ENCODE measurements at places on chromosomes 5 and 9.

DNA sequence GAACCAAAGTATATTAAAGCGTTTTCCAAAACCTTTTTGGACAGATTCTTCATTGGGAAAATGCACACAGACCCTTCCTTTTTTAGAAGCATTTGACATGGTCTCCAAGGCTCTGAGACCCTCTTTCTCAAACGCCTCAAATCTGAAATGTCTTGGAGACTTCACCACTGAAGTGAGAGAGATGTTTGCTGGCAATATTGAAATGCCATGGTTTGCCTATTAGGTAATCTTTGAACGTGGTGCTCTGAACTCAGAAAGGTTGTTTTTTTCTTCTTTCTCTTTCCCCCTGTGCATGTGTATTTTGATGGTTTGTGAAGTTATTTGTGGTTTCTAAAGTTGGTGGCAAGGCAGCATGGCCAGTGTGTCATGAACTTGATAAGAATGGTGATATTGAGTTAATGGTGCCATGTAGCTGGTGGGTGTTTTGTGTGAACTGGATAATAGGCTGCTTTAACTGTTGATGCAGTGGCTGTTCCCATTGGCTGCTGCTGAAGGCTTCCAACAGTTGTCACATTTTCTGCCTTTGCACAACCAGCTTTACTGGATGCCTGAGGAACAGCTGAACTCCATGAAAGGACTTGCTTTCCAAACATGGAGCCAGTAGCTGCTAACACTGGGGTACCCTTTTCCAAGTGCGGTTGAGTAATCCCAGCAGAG lies 1.7 kb downstream of the PALM2AKAP2 start:
- no peak for DNase-seq

GRCh38 chr9:128657344-128657704 lies 677 bp upstream of the DYNC2I2 start:
- DNase-seq: no peak

DNA sequence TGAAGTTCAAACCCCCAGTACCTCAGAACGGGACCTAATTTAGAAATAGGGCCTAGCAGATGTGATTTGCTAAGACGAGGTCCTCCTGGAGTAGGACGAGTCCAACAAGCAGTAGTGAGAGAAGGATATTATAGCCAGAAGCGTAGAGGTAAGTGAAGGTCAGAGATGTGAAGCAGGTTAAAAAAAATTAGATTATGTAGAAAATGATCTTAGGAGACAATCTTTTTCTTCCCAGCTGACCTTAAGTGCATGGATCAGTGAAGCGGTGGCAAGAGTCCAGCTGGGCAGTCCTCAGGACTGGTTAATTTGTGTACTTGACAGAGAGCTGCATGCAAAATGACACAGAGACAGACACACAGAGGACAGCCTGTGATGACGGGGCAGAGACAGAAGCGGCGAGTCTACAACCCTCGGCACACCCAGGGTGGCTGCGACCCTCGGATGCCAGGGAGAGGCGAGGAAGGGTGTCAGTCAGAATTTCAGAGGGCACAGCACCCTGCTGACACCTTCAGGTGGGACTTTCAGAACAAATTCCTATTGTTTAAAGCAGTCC lies 131.4 kb upstream of the IRX4 start:
- DNase-seq: no peak

DNA sequence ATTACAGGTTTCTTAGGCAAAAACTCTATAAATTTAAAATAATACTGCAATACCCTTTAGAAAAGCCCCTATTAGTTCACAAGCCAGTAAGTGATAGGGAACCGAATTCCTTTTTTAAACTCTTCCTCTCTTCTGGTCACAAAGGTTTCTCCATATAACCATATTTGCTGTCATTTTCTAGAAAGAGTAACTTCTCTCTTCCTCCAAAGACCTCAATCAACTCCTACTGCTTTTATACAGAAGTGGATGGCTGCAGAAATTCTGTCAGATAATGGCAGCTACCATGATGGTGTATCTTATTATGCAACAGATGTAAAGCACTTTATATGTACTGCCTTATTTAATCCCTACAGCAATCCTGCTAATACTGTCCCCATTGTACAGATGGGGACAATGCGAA lies 6.2 kb downstream of the TUT7 start:
- no peak for DNase-seq

- no peak for DNase-seq
Measured at GRCh38 chr5:114249823-114250222, 112.0 kb upstream of the KCNN2 start.

- DNase-seq: peak; percentile 69
Measured at GRCh38 chr5:172733131-172733973, 37.6 kb downstream of the DUSP1 start.

DNA sequence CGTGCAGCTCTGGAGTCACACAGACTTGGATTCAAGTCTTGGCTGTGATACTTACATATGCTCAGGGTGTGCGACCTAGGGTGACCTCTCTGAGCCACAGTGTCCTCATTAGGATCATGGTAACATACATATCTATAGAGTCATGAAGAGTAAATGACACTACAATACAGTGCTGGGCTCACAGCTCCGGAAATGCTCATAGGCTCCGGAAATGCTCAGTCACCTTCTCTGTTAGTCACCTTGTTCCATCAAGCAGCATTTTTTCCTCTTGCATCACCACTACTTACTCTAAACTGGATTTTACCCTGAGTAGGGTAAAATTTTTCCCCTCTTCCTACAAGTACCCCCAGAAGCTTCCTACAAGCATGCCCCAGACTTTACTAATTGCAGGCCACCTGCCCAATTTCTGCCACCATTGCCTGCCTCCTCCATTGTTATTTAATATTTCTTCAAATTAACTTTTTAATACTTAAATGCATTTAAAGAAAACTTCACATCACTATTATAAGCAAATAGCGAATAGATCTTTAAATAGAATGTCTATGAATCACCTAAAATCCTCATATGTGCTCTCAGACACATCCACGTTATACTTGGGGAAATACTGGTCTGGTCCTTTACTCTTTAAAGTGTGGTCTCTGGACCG lies 147.6 kb upstream of the SPRY4 start:
- no peak for DNase-seq

DNA sequence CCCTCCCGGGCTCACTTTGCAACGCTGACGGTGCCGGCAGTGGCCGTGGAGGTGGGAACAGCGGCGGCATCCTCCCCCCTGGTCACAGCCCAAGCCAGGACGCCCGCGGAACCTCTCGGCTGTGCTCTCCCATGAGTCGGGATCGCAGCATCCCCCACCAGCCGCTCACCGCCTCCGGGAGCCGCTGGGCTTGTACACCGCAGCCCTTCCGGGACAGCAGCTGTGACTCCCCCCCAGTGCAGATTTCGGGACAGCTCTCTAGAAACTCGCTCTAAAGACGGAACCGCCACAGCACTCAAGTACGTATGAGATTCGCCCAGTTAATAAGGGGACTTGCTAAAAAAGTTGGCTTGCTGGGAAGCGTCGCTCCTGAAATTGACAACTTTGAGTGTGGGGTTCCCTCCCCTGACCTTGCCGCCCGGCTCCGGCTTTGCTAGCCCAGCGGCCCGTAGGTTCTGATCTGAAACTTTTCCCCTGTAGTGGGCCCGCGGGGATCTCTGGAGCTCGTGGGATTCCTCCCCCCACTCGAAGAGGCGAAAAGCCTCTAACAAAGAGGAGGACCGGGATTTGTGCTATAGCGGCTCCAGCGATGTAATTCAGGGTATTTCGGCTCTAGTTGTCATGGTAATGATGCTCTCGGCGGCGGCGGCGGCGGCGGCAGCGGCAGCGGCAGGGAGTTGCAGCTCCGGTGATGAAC lies 572 bp downstream of the NR4A3 start:
- peak; percentile 37 for DNase-seq

DNA sequence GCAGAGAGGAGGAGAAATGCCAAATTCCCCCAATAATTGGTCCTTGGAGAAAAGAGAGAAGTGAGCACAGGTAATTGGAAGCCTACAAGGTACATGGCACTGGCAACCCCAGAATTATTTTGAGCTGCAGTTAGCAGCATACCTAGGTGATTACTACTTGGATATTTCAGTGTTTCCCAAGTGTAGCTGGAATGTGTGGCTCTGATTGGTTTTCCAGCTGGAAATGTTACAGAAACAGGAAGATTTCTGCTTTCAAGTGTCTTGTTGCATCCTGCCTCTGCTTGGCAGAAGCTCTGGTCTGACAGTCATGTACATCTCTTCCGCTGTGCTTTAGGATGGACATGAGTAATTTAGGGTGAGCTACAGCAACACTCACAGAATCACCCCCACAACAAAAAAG lies 262.1 kb downstream of the ENC1 start:
- no peak for DNase-seq

GRCh38 chr9:135701959-135702721 lies at the start of gene KCNT1:
TSS of gene KCNT1 (plus strand) at chr9:135702185. CDS start at chr9:135702259, 74 bp downstream.
- DNase-seq: peak; percentile 75

- peak; percentile 33 for DNase-seq
Measured at GRCh38 chr9:2157277-2158110, 142.3 kb downstream of the SMARCA2 start.

GRCh38 chr5:101009758-101010519 lies 106.9 kb upstream of the ST8SIA4 start:
- no peak for DNase-seq

- DNase-seq: no peak
Measured at GRCh38 chr5:170266570-170267381, 30.8 kb downstream of the LCP2 start.

DNA sequence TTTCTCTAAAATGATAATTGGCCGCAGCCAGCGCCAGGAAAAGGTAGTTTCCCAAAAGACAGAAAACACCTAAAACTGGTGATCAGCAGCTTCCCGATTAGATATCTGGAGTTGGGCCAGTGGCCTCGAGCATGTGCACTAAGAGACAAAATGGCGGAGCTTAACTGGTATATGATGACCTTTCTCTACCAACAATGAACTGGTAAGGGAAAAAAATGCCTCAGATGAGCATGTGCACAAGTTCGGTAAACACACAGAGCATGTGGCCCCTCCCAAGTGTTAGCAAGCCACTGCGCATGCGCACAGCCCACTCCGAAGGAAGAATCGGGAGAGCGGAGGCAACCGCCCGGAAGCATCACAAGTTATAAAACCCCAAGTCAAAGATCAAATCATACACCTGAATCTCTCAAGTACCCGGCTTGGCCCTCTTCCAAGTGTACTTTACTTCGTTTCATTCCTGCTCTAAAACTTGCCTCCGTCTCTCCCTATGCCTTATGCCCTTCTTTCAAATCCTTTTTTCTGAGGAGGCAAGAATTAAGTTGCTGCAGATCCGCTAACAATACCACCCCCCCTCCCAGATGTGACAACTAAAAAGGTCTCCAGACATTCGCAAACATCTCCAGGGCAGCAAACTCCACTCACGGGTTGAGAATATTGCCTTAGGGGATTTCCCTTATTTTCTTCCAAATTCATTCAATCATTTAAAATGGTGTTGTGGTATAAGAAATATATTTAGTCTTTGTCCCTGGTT lies 15.0 kb upstream of the PTBP3 start:
- DNase-seq: peak; percentile 83
